Iris pigment epithelial cell (primary cell): ENCODE measurements at places on chromosomes 2 and 18.

DNA sequence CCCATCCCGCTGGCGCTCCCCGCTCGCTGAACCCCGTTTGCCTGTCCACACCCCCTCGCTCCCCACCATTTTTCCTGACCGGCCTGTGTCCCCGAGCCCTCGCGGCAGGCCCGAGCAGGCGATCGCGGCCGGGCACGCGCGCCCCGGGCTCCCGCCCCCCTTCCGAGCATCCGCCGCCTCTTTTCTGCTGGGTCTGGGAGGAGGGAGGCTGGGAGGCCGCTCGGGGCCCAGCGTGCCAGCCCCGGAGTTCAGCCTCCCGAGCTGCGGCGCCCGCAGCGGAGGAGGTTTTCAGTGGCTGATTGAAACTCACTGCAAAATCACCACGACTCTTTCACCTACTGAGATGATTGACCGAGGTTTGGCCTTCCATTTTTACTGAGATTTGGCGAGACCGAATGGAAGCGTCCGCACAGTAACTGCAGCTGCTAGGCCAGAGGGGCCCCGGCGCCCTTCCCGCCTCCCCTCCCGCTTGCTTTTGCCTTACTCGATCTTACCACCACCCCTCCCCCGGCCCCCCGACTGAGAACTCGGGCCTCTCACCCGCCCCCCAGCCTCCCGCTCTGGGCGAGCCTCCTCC is 4.8 kb downstream of the SOX11 start:
- DNase-seq: peak; percentile 65

GRCh38 chr2:125471963-125472362 is 1184.0 kb upstream of the GYPC start:
- no peak for DNase-seq

GRCh38 chr2:112880696-112881095 is 30.3 kb upstream of the IL37 start:
- peak; percentile 33 for DNase-seq

DNA sequence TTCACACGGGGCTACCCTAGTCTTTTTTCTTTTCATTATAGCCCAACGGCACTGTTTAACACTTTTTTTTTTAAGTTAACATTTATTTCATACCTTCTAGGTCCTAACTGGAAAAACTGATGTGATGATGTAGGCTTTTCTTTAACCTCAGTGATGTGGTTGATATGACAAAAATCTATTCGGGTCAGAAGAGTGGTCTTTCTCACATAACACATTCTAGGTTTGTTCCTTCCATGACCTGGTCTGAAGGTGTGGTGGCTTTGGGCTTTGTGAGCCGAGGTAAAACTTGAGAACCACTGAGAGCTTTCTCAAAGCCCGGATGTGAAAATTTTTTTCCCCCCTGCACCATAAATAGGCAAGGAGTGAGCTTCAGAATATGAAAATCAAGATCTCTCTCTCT is 44.2 kb downstream of the GPD2 start:
- no peak for DNase-seq

- DNase-seq: no peak
These were observed 184.7 kb downstream of the EIPR1 start for GRCh38 chr2:3192920-3193319.

DNA sequence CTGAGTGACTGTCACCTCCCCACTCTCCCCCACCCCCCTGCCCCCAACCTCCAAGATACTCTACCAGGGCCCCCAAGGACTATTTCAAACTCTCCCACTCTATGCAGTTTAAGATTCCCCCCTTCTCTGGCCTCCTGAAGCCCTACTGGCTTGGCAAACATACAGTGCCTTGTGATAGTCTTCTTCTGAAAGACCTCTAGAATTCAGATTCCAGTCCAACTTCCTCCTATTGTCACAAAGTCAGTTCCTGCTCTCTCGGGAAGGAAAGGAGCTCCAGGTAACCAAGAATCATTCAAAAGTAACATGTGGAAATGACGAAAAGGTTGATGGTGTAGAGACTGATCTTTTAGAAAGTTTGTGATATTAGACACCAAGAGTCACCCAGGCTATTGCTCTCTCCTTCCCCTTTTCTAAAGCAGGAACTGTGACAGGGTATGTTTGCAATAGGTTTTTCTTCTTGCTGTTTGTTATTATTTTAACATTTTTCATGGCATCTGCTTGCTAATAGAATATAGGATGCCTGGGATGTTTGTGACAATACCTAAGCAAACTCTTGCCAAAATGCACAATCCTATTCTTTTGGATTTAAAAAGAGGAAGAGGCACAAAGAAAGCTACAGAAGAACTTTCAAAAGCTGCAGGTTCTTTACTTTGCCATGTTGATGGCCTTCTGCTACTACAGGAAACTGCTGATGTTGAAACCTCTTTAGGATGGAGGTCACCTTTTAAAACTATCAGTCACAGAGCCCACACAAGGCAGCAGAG is 93.5 kb upstream of the MGAT4A start:
- DNase-seq: no peak

DNA sequence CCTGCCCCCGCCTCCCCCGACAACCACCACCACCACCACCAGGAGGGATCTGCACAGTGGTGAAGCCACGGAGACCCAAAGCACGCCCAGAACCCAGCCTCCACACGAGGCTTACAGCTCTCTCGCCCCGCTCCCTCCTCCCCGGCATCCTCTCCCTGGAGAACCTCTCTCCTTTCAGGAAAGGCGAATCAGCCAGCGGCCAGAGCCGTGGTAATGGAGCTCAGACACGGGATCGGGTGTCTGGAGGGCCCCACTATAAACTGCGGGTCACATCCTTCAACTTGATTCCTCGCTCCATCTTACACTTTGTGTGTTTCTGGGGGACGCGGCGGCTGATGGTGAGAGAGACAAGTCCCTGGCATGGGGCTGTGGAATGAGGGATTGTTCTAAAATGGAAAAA is 271.5 kb upstream of the SIX2 start:
- no peak for DNase-seq

DNA sequence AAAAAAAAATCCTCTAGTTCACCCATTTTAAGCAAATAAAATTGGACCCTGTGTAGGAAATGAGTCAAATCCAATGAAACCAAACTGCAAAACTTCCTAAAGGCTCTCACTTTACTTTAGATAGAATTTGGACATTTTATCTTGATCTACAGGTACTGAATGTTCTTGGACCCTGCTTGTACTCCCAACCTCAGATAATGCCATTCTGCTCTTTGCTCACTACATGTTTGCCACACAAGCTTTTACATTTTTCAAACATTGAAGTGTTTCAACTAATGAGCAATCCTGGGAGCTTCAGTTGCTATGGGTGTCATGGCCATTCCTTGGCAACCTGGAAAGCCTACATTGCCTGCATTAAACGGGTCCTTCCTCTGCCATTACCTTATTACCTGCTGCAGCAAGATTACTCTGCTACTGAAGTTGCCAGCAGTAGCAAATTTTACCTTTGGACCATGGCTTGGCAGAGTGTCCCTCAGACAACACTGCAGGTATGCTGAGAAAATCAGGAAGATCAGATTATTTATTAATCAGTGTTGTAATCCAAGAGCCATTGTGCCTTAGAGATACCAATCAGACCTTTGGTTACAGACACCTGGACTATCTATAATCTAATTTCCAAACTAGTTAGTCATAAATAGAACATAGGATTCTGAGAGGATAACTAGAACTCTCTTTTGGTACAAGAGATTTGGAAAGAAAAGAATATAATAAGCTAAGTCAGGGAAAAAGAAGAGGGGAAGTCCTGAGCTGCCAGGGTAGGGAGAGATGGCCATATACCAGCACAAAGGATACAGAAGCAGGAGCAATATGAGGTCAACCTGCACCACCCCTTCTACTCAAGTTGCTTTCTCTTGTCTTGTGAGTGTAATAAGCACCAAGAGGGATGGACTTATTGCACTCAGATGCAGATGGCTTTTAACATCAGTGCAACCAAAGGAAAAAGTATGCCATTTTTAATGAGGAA is 293.3 kb upstream of the TFPI start:
- DNase-seq: no peak

DNA sequence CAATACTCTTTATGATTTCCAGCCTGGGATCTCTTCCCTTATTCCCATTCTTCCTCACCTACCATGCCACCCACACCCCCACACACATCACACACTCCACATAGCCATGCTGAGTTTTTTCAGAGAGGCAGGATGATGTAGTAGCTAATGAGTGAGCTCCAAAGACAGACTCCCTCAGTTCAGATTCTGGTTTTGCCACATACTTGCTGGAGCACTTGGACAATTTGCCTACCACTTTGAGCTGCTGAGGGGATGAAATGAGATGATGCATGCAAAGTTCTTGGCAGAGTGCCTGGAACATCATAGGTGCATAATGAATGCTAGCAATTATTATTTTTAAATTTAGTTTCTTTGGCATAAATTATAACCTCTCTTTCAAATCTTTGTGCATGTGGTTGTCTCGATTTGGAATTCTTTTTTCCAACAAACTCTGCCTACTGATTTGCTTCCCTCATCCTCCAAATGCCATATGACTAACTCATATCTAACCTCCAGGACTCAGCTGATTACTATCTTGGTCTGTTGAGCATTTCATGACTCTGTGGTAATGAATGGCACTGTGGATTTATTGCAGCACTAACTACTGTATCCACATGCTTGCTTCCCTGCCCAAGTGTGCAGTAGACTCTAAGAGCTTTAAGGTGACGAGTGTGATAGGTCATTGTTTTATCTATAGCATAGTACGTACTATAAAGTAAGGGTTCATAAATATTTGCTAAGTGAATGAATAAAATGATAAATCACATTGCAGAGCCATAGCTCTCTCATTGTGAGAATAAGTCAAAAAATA is 99.1 kb downstream of the TACR1 start:
- DNase-seq: peak; percentile 65

DNA sequence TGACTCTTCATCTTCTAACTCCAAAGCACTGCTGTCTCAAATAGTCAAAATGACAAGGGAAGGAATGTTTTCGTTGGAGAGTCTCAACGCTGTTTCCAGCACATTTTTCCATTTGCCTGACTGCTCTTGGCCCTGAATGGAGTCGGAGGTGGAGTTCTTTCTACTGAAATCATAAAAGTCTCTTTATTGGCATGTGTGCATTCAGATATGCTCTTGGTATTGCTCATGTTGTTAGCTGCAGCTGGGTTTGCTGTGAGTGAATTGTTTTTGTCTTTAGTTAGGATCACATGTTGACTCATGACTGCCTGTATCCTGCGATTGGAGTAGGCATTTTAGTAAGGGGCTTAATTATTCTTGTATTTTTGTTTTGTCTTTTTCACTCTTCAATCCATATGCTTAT is 16.8 kb downstream of the TMEM17 start:
- DNase-seq: peak; percentile 65

DNA sequence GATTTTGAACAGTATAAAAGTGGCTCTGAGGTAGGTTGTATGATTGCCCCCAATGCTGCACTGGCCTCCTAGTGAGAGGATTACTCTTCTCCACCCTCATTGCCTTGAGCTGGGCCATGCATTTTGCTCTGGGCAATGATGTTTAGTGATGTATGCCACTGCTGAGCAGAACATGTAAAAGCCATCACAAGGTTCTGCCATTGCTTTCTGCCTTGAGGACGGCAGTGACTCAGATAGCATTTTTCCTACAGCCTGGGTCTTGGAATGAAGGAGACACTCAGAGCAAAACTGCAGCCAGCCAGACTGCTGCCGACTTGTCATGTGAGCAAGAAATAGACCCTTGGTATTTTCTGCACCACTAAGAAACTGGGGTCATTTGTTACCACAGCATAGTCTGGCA is 27.6 kb downstream of the GPATCH11 start:
- no peak for DNase-seq

GRCh38 chr2:109254174-109254904 is 125.3 kb downstream of the SH3RF3 start:
- DNase-seq: no peak

DNA sequence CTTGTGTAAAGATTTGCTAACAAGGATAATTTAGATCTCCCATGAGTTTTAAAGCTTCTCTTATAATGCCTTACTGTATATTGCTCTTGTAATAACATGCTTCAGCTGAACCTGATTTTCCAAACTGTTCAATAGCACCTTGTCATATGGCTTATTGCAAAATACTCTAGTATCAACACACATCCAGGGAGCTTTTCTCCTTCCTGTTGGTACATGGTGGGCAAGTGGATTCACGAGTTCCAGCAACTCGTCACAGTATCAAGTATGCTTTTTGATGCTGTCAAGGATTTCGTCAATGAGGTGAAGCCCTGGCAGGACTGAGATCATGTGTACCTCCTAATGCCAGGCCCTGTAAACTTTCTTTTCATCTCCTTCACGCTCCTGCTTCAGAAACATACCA is 59.5 kb upstream of the ITPRID2 start:
- DNase-seq: no peak

- peak; percentile 10 for DNase-seq
These were observed at the start of gene MGAT4A for GRCh38 chr2:98731041-98731893. Gene MGAT4A (minus strand): TSS chr2:98731132. CDS start chr2:98726332, 4,800 bp downstream.

- peak; percentile 91 for DNase-seq
These were observed 139.2 kb downstream of the LAMA3 start for GRCh38 chr18:23828426-23828825.

- no peak for DNase-seq
These were observed 260.7 kb upstream of the SESTD1 start for GRCh38 chr2:179525340-179525739.
